GM12865 (cell line): ENCODE measurements at places on chromosomes 4 and X.

DNA sequence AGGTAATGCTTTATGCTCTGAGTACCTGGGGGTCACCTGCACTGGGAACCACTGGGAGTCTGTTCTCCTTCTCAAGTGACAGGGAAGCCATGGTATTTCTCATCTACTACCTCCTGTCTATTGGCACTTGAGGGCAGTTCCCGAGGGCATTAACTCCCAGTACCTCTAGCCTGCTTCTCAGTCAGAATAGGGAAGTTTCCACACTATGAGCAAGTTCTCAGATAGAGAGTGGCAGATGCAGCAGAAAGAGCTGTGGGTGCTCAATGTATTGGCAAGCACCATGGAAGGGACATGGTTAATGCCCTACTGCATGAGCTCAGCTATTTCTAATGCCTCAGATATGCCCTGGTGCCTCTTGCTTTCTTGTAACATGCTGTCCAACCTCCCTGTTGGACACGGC lies 74.1 kb downstream of the ANOS1 start:
- no peak for DNase-seq

DNA sequence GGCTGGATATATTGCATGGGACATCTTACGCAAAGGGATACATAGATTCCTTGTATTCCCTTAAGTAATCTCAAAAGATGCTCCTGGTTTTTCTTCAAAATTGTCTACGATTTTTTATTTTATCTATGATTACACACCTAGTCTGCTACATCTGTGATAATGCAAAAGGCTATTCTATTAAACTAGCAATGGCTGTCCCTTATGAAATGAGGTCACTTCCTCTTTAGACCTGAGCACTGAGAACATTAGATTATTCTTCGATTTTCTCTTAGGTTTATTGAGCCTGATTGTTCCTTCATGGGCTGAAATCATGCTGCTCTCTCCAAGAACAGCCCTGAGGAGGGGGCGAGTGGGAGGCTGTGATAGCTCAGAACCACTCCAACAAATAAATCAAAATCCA lies 126.8 kb upstream of the ENPP6 start:
- DNase-seq = no peak

DNA sequence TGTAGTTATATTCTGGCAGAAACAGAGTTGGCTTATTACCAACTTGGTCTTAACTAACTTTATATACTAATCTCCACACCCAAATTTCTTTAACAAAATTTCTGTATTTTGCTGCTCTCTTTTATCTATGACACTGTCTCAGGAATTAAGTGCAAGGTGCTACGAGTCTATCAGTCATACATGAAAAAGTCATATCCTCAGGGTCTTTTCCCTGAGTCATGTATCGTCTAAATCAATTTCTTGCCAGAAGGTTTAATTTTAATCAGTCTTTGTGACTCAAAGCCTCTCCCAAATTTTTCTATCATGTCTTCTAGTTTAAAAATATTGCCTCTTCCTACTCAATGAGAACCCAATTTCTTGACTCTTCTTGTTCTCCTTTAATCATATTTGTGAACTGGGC lies 1803.6 kb upstream of the PCDH7 start:
- no peak for DNase-seq

GRCh38 chr4:91734682-91735081 lies 569.1 kb upstream of the GRID2 start:
- DNase-seq = no peak

GRCh38 chrX:13535376-13536165 lies 33.8 kb upstream of the EGFL6 start:
- no peak for DNase-seq

- no peak for DNase-seq
These were observed 4.7 kb downstream of the L1CAM start for GRCh38 chrX:153881281-153881680.

GRCh38 chrX:115259238-115259875 lies 25.5 kb upstream of the LRCH2 start:
- DNase-seq = no peak

DNA sequence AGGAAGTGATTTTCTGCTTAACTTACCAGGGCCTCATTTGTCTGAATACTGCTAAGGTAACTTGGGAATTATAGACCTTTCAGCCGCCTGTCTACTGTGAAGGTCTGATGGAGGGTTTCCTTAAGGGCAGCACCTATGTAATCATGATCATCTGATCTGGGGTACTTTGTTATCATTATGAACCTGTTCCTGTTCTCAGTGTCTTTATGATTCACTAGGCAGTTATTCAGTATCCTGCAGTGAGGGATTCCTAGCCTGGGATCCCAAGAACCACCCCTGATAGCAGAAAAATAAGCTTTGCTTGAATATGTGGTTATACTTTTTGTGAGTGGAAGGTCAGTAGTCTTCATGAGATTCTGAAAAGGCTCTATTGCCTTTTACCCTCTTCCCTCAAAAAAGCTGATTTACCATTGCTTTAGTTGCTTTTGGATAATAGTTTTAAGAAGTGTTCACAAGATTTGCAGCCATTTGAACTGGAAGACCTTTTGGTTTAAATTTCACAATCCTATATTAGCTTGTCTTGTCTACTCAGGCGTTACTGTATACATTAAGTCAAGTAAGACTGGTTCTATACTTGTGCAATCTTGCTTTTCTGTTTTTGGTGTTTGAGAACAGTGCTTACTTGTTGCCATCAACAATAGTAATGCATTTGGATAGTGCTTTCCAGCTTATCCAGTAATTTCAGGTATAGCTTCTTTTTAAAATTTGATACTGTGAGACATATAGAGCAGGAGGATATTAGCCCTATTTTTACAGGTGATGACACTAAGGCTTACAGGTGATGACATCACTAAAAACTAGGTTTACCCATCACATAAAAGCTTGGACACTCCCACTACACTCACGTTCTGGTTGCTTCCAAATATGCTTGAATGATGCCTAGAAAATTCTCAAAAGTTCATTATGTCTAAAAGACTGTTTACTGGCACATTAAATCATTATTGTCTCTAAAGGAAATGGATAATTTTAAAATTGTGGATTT lies 60.0 kb downstream of the FHIP1A start:
- no peak for DNase-seq

DNA sequence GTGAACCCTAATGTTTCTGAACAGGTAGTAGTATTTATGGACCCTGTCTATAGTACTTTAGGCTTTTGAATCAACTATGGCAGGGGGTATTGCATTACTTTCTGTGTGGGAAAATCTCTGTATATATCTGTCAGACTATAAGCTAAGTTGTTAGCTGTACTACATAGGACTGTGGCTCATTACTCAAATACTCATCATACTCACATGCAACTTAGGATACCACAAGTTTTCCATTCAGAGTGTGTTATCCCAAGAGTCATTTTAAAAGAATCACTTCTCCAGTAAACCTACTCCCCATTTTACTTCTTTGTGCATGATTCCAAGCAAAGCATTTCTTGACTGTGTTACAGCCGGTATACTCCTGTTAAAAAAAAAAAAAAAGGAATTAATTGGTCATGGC lies 95.6 kb downstream of the PHOX2B start:
- no peak for DNase-seq

DNA sequence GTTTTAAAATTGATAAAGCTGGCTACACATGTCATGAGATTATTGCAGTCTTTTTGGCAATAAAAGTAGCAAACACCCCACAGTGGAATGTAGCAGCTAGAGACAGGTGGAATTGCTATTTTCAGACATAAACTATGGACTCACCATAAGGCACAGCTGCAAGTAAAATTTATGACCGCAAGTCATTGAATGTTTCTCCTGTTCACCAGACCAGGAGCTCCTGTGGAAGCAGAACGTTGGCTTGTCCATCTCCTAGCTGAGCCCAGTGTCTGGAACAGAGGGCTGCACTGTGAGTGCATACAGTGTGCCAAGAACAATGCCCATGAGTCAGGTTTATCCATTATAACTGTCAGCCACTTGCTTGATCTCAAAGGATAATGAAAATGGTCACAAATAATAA lies 538.2 kb downstream of the INPP4B start:
- no peak for DNase-seq
